GM12878 (cell line): ENCODE measurements at places on chromosomes 11 and 22. TPM values are rescaled to one million over a fixed set of nuclear protein-coding genes. Genes with fewer than 3 reads are reported as not detected.

The PGR gene
- total RNA-seq = 0.03 TPM in 1 of 2 replicates, not detected in the other

The MPPED1 gene
- total RNA-seq = not detected in 2 replicates

The VWCE gene
- total RNA-seq = 2.7 and 4.0 TPM in 2 replicates

DNA sequence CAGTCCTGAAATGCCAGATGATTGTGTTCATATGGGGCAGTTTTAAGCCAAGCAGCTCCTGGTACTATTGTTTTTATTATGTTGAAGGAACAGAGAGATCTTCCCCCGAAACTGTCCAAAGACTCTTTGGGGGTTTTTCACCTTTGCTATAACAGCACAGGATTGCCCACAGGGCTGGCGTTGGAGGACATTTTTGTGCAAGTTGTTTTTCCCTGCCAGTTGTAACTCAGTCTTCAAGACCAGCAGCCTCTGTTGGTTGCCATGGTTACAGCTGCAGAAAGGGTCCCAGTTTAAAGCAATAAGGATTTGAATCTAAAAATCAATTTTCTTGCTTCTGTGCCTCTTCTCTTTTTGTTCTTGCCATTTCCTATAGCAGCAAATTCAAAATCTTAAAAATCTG lies 45.4 kb upstream of the YWHAH start:
- H3K4me1 ChIP-seq = no peaks in the 10 kb centered on the region
- peaks cover 12% of the 10 kb centered on the region for H3K36me3 ChIP-seq
- no peak overlapping the region for H3K27ac ChIP-seq
- no peak overlapping the region for H3K4me3 ChIP-seq

DNA sequence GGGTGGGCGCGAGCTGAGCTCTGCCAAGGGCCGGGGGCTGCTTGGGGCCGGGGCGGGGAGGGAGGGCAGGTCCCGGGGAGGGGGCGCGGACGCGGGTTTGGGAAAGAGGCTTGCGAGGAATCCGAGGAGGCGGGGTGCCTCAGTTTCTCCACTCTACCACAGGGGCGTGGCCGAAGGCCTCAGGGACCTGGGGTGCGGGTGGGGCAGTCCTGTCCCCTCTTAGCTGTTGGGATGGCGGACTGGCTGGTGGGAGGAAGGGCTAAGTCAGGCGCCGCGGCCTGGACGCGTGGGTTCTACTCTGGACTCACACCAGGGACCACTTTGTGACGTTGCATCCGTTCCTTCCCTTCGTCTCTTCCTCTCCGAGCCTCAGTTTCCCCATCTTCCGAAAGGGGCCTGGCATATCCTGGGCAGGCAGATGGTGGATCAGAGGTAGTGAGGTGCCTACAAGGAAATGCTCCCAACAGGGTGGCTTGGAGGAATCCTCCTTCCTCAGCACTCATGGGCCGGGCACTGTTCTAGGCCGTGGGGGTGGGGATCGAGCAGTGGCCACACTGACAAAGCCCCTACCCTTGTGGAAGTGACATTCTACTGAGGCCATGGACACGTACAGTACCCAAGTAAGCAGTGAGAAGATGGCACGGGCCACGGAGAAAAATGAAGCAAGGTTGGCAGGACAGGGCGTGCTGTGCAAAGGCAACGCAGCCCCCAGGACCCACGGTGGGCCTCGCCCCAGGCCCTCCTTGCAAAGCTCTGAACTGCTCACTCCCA lies 13.2 kb downstream of the IGLL1 start:
- DNase-seq = no peak
- no peak overlapping the region for H3K4me3 ChIP-seq
- peaks cover 11% of the 10 kb centered on the region for H3K27me3 ChIP-seq
- H3K4me1 ChIP-seq = no peaks in the 10 kb centered on the region

GRCh38 chr11:126152586-126152985 lies 58.9 kb downstream of the RPUSD4 start:
- H3K27me3 ChIP-seq = 0 out of 2 replicates have a peak, but pooled peaks cover 3% of the 10 kb centered on the region
- no peak overlapping the region for H3K4me3 ChIP-seq
- no peak for DNase-seq
- no peak overlapping the region for H3K27ac ChIP-seq
- H3K4me1 ChIP-seq = no peaks in the 10 kb centered on the region; the same call in 1 of the 2 replicates

- H3K27me3 ChIP-seq = peaks cover 2% of the 10 kb centered on the region
- peaks cover 25% of the 10 kb centered on the region for H3K4me1 ChIP-seq
- H3K36me3 ChIP-seq = no peaks in the 10 kb centered on the region
- H3K27ac ChIP-seq = no peak overlapping the region
- H3K4me3 ChIP-seq = no peak overlapping the region
Measured at GRCh38 chr11:67371189-67371910, 2.0 kb downstream of the CLCF1 start.

DNA sequence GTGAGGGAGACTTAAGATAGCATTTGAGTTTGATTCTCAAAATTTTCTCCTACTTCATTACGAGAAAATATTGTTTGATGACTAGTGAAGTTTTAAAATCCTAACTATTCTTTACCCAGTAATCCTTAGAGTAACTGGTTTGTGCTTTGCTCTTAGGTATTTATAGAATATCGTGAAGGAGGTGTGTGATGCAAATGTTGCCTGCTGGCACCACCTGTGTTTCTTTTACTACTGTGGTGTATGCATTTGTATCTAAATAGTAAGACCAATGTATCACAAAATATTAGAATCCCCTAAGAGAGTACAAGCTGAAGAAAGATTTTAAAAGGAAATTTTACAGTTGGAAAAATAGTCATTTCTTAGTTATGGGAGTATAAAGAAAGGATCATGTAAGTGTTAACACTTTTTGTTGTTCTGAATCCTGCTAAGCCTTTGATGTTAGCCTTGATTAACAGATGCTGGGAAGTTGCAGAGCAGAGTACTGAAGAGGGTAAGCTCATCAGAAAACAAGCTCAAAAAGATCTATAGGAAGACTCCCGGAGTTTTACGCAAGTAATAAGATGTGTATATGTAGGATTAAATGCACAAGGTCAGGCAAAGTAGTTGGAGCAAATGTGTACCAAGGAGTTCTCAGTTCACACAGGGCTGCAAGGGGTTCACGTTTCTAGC lies 102.2 kb upstream of the SLC6A5 start:
- H3K4me3 ChIP-seq = no peak overlapping the region
- DNase-seq = no peak
- no peaks in the 10 kb centered on the region for H3K27me3 ChIP-seq
- no peaks in the 10 kb centered on the region for H3K4me1 ChIP-seq
- H3K36me3 ChIP-seq = peaks cover 2% of the 10 kb centered on the region

GRCh38 chr11:96328395-96329010 lies 14.5 kb downstream of the MAML2 start:
- peaks cover 12% of the 10 kb centered on the region; the same call in 1 of the 2 replicates for H3K4me1 ChIP-seq
- no peak overlapping the region for H3K27ac ChIP-seq
- H3K4me3 ChIP-seq = no peak overlapping the region
- no peak for DNase-seq
- H3K36me3 ChIP-seq = peaks cover 7% of the 10 kb centered on the region; the same call in 1 of the 2 replicates
- H3K27me3 ChIP-seq = no peaks in the 10 kb centered on the region

DNA sequence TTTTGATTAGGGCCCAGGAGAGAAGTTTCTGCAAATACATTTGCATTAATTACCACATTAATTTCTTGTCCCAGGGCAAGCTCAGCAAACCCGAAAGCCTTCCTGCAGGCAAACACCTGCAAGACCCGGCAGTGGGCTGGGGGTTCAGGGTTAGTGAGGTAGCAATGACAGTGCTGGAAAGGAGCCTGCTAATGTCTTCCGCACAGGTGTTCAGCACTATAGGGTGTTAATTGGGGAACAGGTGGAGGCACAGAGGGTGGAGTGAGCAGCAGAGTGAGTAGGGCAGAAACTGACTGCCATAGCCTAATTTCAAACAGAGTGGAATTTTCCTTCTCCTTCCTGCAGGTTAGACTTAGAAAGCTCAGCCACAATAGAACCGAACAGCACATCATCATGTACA lies 50.9 kb upstream of the UBASH3B start:
- H3K27ac ChIP-seq = no peak overlapping the region
- DNase-seq = no peak
- H3K27me3 ChIP-seq = no peaks in the 10 kb centered on the region; the same call in 1 of the 2 replicates
- H3K4me3 ChIP-seq = no peak overlapping the region

GRCh38 chr11:119263352-119263940 lies 53.5 kb downstream of the MCAM start:
- no peak for DNase-seq
- peak overlapping the region; percentile 83 for H3K27ac ChIP-seq
- peak overlapping the region; percentile 31 for H3K4me3 ChIP-seq
- peaks cover 40% of the 10 kb centered on the region for H3K4me1 ChIP-seq

GRCh38 chr22:37905534-37906363 lies at the start of gene MICALL1:
Gene MICALL1, plus strand, starts transcription at chr22:37906297. Its CDS starts 126 bp downstream, at chr22:37906423.
- H3K4me3 ChIP-seq = peak within 1 kb of the TSS; percentile 85
- H3K27ac ChIP-seq = peak within 1 kb of the TSS; percentile 59
- no peaks in the 10 kb centered on the region for H3K36me3 ChIP-seq
- DNase-seq = no peak
- no peaks in the 10 kb centered on the region for H3K4me1 ChIP-seq
- H3K27me3 ChIP-seq = no peaks in the 10 kb centered on the region
